RKO (cell line): ENCODE measurements at places on chromosomes 1 and 21.

- DNase-seq, result peak; percentile 86
Observed at GRCh38 chr1:84851839-84852238, 41.2 kb downstream of the LPAR3 start.

GRCh38 chr1:150557813-150558212 lies 8.6 kb downstream of the ADAMTSL4 start:
- no peak for DNase-seq

DNA sequence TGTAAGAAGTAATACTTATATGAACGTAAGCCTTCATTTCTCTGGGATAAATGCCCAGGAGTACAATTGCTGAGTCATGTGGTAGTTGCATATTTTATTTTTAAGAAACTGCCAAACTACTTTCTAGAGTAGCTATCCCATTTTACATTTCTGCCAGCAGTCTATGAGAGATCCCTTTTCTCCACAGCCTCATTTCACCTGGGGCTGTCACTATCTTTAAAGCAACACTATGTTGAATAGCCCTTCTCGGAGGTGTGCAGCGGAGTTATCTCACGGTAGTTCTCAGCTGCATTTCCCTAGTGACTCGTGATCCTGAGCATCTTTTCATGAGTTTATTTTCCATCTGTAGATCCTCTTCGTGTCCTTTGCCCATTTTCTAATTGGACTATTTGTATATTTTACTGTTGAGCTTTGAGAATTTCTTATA lies 93.4 kb downstream of the ADARB1 start:
- DNase-seq, result no peak

- DNase-seq, result no peak
Observed at GRCh38 chr21:38524168-38525153, 26.2 kb upstream of the ERG start.

DNA sequence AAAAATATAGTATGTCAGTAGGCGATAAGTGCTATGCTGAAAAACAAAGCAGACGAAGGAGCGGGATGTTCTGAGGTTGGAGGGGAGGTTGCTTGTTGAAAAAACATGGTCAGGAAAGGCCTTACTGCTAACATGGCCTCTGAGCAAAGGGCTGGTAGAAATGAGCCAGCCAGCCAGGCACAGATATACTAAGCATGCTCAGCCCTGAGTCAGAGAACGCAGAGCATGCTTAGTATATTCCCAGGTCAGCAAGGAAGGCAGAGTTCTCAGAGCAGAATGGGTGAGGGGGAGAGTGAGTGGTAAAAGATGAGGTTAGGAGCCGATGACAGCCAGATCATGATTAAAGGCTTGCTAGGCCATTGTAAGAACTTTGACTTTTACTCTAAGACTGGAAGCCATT lies 36.7 kb downstream of the ZBTB40 start:
- DNase-seq, result peak; percentile 5

DNA sequence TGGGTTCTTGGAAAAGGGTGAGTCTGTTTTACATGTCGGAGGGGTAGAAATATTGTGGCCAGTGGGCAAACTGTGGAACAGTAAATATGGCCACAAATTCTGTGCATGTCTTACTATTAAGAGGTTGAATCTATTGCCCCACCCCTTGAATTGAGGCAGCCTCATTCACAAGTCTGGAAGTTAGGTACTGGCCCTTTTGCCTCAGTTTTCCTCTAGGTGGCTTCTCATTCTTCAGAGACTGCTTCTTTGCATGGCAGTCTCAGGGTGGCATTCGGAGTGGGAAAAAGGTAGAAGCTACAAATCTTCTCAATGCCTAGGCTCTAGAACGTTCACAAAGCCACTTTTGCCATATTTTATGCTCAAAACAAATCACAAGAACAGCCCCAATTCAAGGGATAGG lies 57.2 kb downstream of the SLC9C2 start:
- no peak for DNase-seq

GRCh38 chr1:205230982-205231381 lies 3.2 kb downstream of the TMCC2 start:
- DNase-seq, result no peak

GRCh38 chr1:184945029-184945428 lies 29.3 kb downstream of the NIBAN1 start:
- DNase-seq, result no peak

DNA sequence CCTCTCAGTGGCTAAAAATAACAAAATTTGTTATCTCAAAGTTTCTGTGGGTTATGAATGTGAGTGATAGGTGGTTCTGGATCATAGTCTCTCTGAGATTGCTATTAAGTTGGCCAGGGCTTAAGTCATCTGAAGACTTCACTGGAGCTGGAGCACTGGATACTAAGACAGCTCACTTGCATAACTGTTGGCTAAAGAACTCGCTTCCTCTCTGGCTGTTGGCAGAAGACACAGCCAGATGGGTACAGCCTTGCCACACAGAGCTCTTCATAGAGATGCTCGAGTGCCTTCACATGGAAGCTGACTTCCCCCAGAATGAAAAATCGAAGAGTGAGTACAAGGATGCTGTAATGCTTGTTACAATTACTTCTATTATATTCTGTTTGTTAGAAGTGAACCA lies 333.8 kb downstream of the ZP4 start:
- DNase-seq, result no peak

- DNase-seq, result peak; percentile 69
Observed at GRCh38 chr1:245079021-245079609, 75.7 kb upstream of the KIF26B start.

- no peak for DNase-seq
Observed at GRCh38 chr1:15417059-15417934, 7.6 kb downstream of the EFHD2 start.

DNA sequence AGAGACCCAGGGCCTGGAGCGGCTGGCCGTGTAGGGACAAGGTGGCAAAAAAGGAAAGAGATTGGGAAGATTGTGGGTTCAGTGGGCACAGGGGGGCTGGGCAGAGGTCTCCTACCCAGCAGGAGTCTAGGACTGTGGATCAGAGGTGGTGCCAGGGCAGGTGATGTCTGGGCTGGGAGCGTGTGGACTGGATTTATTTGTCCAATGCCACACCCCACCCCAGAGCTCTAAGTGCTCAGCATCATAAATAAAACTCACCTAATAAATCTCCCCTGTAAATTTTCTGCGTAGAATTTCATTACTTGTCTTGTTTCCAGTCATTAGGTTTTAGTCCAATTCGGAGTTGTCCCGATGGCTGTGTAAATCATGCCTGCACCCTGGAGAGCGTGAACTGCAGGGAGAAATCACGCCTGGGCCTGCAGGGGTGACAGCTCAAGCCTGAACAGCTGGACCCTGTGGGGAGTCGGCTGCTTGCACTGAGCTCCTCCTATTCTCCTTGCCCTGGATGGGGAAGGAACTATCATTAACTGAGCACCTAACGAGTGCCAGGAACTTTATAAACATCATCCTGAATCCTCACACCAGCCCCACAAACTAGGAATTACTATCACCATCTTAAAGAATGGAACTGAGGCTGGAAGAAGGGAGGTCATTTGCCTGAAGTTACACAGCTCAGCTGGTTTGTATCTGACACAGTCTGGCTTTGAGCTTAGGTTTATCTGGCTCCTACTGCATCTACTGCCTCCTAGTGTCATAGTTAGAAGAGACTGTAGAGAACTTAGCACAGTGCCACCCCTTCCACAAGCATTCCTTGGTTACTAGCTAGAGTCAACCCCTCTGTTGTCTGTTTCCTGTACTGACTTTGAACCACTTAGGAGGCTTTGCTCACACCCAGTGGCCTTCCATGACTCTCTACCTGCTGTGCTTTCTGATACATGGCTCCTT lies 25.0 kb upstream of the POU3F1 start:
- peak; percentile 28 for DNase-seq

DNA sequence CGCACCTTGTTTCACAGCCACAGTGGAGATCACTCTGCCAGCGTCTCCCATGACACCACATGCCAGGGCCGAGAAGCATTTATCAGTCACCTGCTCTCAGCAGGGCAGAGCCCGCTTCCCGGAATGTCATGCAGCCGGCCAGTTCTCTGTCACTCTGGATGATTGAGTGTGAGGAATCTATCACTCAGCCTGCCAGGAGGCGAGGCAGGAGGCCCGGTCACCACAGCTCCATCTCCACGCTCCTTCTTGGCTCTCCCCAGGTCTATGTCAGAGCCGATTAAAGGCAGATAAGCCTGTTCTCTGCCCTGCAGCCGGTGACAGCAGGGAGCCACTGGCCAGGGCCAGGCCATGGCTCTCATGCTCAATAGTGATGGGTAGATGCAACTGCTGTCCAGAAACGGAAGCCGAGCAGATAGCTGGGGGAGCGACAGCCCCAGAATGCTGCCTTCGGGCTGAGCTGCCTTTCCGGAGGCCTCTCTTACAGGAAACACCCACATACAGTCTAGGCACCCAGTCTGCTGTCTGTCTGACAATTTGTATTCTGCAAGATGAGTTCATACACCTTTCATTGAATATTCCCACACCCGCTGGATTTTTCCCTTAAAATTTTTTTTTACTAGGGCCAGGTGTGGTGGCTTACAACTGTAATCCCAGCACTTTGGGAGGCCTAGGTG lies 64.1 kb downstream of the ACTL8 start:
- DNase-seq, result no peak

DNA sequence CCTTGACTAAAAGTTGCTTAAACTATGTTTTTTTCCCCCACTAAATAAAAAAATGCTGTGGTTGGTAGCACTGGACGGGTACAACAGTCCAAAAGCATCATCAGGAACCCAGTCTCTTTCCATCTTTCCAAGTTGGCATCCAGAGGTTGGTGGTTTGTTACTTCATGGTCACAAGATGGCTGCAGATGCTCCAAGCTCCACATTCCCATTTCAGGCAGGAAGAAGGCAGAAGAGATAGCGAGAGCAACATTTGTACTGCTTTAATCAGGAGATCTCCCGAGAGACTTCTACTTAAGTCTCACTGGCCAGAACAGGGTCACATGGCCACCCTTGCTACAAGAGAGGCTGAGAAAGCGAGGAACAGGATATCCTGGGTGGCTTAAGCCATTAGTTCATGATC lies 230.2 kb downstream of the KAZN start:
- DNase-seq, result no peak

GRCh38 chr1:189623336-189623735 lies 854.3 kb downstream of the BRINP3 start:
- no peak for DNase-seq

DNA sequence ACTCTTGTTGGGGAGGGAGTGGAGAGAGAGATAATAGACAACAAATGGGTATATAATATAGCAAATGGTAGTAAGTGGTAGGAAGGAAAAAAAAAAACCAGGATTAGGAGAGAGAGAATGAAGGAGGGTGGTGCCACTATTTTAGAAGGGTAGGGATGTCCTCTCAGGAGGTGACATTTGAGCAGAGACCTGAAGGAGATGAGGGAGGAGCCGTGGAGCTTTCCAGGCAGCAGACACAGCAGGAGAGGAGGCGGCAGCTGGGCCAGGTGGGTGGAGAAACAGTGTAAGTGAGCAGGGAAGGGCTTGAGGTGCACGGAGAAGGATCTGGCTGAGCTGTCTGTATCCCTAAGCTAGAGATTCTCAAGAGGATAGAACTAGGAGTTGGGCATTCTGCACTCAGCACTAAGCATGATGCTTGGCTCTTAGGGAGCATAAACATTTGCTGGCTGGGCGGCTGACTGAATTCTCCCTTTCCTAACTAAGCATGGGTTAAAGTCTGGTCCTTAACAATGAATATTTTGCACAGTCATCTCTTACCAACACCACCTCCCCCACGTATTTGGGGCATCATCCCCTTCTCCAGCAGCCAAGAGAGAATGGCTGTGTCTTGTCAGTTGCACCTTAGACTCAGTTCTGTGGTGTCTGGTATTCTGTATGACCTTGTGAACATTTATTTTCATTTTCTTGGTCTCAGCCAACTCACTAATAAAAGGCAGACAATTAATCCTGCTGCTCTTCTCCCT lies 27.6 kb upstream of the SARS1 start:
- no peak for DNase-seq

DNA sequence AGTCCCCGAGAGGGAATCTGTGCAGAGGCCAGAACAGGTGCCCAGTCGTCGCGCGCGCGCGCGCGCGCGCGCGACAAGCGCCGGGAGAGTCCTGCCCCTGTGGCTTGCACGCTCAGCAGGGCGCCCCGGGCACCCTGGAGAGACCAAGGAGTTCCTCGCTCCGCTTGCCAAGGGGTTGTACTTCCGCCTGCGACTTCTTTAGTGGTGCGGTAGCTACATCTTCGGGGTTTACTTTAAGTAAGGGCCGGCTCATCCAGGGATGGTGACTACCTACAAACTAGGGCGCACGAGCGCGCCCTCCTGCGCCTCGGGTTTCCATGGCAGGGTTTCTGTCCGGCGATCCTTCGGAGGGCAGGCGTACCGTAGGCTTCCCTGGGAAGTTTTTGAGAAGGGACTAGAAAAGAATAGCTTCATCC lies 1.4 kb downstream of the LHX4 start:
- peak; percentile 92 for DNase-seq

DNA sequence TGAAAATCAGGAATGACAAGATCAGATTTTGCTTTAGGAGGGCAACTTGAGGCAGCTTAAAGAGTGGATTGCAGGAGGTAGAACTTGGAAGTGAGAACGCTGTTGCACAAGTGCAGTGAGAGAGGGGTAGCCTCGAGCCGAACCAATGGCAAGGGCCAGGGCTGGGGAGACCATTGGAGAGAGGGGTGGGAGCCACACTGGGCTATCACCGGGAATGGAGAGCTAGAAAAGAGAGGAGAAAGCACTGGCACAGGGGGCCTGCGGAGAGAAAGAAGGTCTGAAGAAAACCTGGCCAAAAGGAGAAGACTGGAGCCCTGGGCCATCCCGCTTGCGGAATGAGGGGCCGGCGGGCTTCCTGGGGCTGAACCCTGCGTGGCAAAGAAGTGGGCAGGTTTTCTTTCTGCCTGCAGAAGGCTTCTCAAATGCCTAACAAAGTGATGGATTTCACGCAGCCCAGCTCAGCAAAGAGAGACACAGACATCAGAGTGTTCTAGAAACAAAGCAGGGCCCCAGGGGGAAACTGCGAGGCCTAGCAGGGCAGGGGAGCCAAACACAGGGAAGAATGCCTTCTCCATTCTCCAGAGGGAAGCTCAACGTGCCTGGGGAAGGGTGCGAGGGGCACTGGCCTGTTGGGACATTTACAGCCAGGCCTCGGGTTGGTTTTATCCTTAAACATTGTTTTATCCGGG lies 1.2 kb upstream of the SLC37A1 start:
- DNase-seq, result no peak

GRCh38 chr1:184392779-184393522 lies 6.1 kb downstream of the C1orf21 start:
- no peak for DNase-seq

DNA sequence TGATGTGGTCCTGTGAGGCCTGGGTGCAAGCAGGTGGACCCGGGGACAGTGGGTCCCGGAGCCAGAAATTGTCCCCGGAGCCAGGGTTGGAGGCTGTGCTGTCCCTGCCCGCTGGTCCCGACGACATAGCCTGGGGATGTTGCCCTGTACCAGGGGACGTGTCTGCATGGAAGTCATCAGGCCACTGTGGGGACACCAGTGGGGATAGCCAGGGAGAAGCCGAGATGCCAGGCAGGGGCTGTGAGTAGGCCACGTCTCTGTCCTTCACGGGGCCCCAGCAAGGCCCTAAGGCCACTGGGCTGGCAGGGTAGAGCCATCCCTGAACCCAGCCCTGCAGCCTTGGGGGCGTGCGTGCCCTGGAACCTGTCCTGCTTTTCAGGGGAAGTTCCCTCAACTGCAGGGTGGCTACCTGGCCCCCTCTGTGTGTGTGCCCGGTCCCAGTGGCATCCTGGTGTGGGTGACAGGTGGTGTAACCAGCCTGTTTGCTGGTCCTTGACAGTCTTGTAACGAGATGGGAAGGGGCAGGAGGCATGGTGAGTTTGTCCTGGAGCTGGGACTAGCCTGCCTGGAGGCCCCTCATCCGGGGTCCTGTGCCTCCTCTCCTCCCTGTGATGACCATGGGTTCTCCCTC lies 73.2 kb downstream of the OBSCN start:
- DNase-seq, result no peak
